G401 (cell line): ENCODE measurements at places on chromosomes 12 and 14.

GRCh38 chr12:63764481-63764880, 15.2 kb upstream of the RXYLT1 start:
- no peak for DNase-seq

- DNase-seq = no peak
These were observed 739.0 kb upstream of the TBX3 start for GRCh38 chr12:115422845-115423545.

DNA sequence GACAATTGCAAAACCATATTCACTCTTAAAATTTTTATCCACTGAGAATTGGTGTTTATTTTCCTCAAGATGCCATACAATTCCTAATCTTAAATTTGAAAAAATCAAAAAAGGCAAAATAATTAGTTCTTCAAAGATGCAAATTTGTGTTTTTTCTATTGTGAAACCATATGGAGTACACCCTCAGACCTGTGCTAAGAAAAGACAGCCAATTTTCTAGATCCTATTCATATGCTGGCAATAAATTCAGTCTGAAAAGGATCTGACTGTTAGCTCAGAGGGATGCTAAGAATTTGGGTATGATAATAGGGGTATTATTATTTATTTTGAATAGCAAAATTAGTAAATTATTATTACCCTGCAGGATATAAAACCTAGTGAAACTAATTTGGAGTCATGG, 476.9 kb upstream of the SYT1 start:
- DNase-seq = peak; percentile 73

GRCh38 chr14:102900631-102901571, 21.6 kb upstream of the AMN start:
- peak; percentile 57 for DNase-seq

GRCh38 chr12:42332301-42333285, 6.6 kb downstream of the PPHLN1 start:
- peak; percentile 72 for DNase-seq

- DNase-seq = no peak
These were observed 37.4 kb upstream of the PSMA6 start for GRCh38 chr14:35254736-35255135.

DNA sequence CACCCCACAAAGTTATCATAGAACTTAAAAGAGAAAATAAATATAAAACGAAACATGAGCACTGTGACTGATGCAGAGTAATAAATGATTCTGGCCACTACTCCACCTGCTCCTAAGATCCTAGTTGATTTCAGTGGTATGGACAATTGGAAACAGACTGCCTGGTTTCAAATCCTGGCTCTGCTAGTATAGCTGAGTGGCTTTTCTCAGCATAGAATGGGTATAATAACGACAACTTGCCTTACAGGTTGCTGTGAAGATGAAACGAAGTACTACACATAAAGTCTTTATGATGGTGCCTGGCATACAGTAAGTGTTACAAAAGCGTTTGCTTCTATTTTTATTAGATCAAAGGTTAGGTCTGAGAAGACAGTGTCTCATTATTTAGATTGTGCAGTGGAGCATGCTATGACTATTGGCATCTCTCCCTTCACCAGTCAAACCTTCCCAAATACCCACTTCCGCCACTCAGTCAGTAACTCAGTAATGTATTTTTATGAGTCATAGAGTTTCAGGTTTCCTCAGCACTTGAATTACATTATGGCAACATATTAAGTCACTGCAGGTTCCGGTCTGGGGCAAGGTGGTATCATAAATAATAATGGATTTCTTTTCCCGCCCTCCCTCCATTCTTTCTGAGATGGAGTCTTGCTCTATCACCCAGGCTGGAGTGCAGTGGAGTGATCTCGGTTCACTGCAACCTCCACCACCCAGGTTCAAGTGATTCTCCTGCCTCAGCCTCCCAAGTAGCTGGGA, 29.7 kb upstream of the NR2C1 start:
- no peak for DNase-seq
